ENCODE measurements at places on chromosomes 13 and 19.

DNA sequence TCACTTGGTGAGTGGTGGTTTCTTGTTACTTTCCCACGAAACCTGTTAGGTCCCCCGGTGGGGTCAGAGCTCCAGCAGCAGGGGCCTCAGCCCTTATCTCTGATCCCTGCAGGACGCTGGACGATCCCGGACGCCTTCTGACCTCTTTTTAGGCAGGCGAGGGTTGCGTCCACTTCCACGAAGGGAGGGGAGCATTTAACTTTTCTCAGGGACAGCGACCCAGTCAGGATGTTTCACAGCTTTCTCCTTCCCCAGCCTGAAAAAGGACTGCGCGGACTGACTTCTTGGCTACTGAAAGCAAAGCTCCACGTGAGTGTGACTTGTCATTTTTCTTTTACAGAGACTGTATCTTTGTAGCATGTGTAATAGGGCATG is 692 bp downstream of the ZNF234 start:
- peak; percentile 35 for DNase-seq
- peak overlapping the region; percentile 93 for H3K4me3 ChIP-seq
- H3K27ac ChIP-seq, result peak overlapping the region; percentile 82

DNA sequence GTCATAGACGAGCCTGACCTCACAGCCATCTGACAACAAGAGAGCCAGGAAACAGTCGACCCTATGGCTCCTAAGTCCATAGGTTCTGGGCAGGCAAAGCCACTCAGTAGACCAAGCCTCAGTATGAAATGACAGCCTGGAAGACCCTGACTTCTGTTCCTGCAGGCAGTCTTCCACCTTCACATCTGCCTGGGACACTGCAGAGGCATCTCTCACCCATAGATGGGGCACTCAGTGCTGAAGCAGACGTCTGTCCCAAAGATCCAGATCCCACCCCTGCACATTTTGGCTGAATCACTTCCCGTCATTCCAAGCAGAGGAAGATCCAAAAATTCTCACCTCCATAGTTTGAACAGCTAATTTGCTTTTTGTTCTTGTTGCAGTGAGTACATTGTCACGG is 139.3 kb upstream of the ZNF507 start:
- H3K27ac ChIP-seq, result no peak overlapping the region
- H3K4me3 ChIP-seq, result no peak overlapping the region
- H3K27me3 ChIP-seq, result peaks cover 3% of the 10 kb centered on the region
- no peaks in the 10 kb centered on the region for H3K36me3 ChIP-seq

DNA sequence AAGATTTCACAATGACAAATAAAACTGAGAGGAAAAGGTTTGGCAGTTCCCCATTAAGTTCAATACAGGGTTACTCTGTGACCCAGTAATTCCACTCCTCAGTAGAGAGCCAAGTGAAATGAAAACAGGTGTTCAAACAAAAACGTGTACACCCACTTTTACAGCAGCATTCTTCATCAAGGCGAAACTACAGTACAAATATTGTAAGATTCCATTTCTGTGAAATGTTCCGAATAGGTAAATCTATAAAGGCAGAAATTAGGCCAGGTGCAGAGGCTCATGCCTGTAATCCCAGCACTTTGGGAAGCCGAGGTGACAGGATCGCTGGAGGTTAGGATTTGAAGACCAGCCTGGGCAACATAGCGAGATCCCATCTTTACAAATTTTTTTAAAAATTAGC is 8.9 kb upstream of the GDF15 start:
- no peak overlapping the region for H3K4me3 ChIP-seq
- H3K36me3 ChIP-seq, result no peaks in the 10 kb centered on the region
- peaks cover 12% of the 10 kb centered on the region for H3K4me1 ChIP-seq
- H3K27me3 ChIP-seq, result peaks cover 4% of the 10 kb centered on the region

GRCh38 chr13:24680258-24680920 is at the start of gene ATP12A:
Gene ATP12A, plus strand, starts transcription at chr13:24680408. Its CDS starts 336 bp downstream, at chr13:24680744.
- H3K27me3 ChIP-seq, result peaks cover 47% of the 10 kb centered on the region
- peak within 1 kb of the TSS; percentile 6 for H3K4me3 ChIP-seq
- no peak within 1 kb of the TSS for H3K27ac ChIP-seq
- peaks cover 28% of the 10 kb centered on the region for H3K4me1 ChIP-seq

DNA sequence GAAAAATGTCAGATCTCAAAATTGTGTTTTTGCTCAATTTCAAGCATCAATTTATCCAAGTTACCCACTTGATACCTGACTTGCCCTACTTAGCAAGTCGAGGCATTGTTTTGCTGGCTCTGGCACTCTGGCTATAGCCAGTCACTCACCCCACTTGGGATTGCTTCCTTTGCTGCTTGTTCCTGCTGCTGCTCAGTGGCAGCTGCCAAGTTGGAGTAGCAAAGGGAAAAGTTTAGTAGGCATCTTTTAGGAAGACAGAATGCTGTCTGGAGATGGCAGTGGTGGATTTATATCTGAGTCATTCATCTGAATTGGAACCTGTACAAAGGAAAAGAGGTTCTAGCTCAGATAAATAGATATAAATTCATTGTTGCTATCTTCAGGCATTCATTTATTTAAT is 41.2 kb downstream of the PCCA start:
- H3K27ac ChIP-seq, result peak overlapping the region; percentile 63
- H3K4me3 ChIP-seq, result no peak overlapping the region

DNA sequence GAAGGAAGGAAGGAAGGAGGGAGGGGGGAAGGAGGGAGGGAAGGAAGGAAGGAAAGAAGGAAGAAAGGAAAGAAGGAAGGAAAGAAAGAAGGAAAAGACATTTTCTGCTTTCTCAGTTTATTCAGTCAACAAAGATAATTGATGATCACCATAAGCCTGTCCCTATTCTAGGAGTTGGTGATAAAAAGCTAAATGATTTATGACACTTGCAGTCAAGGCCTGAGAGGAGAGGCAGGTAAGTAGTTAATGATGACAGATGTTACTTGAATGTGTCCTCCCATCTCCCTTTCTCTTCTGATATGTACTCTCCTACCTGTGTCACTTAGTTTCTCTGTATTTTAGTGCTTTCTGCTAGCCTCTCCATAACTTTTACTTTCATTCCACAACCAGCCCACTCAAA is 141.3 kb downstream of the SLITRK6 start:
- no peaks in the 10 kb centered on the region for H3K27me3 ChIP-seq
- H3K4me3 ChIP-seq, result no peak overlapping the region
- no peaks in the 10 kb centered on the region for H3K36me3 ChIP-seq
- H3K27ac ChIP-seq, result no peak overlapping the region
- H3K4me1 ChIP-seq, result no peaks in the 10 kb centered on the region

- no peak overlapping the region for H3K27ac ChIP-seq
- no peak for DNase-seq
- no peak overlapping the region for H3K4me3 ChIP-seq
- H3K36me3 ChIP-seq, result peaks cover 13% of the 10 kb centered on the region
- H3K27me3 ChIP-seq, result no peaks in the 10 kb centered on the region
These were observed 27.8 kb downstream of the COG3 start for GRCh38 chr13:45492538-45492937.

DNA sequence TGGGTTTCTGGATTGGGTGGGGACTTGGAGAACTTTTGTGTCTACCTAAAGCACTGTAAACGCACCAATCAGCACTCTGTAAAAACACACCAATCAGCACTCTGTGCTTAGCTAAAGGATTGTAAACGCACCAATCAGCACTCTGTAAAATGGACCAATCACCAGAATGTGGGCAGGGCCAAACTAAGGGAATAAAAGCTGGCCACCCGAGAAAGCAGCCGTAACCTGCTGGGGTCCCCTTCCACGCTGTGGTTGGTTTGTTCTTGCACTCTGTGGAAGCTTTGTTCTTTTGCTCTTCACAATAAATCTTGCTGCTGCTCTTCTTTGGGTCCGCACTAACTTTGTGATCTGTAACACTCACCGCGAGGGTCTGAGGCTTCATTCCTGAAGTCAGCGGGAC is 37.3 kb downstream of the LIG4 start:
- no peaks in the 10 kb centered on the region for H3K36me3 ChIP-seq
- DNase-seq, result no peak
- H3K27me3 ChIP-seq, result peaks cover 8% of the 10 kb centered on the region
- H3K4me1 ChIP-seq, result no peaks in the 10 kb centered on the region
- no peak overlapping the region for H3K27ac ChIP-seq
- H3K4me3 ChIP-seq, result no peak overlapping the region

DNA sequence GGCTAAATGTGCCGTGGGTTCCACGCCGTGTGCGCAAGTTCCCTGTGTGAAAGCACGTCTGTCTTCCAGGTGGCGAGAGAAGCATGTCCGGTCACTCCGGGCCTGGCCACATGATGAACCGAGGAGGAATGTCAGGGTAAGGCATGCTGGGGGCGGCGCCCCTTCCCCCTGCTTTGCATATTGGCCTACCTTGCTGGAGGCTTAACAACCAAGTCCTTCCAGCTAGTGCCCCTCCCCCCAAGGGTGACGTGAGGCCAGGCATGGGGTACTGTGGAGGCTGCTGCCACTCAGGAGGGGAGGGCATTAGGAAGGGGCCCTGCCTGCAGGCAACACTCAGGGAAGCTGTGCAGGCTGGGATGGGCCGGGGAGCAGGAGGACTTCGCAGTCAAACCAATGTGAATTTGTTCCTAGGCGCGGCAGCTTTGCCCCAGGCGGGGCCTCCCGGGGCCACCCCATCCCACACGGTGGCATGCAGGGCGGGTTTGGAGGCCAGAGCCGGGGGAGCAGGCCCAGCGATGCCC is 12.5 kb downstream of the MICOS13 start:
- DNase-seq, result no peak
- H3K4me1 ChIP-seq, result peaks cover 11% of the 10 kb centered on the region
- H3K4me3 ChIP-seq, result no peak overlapping the region
- no peaks in the 10 kb centered on the region for H3K27me3 ChIP-seq

GRCh38 chr19:43748205-43748594 is 6.6 kb downstream of the SMG9 start:
- H3K27me3 ChIP-seq, result no peaks in the 10 kb centered on the region
- DNase-seq, result no peak
- no peak overlapping the region for H3K4me3 ChIP-seq
- peaks cover 21% of the 10 kb centered on the region for H3K4me1 ChIP-seq

GRCh38 chr19:6773323-6773931 is 919 bp downstream of the VAV1 start:
- no peaks in the 10 kb centered on the region for H3K27me3 ChIP-seq
- H3K27ac ChIP-seq, result peak overlapping the region; percentile 93
- peak; percentile 67 for DNase-seq
- peaks cover 47% of the 10 kb centered on the region for H3K4me1 ChIP-seq
- peaks cover 41% of the 10 kb centered on the region for H3K36me3 ChIP-seq

DNA sequence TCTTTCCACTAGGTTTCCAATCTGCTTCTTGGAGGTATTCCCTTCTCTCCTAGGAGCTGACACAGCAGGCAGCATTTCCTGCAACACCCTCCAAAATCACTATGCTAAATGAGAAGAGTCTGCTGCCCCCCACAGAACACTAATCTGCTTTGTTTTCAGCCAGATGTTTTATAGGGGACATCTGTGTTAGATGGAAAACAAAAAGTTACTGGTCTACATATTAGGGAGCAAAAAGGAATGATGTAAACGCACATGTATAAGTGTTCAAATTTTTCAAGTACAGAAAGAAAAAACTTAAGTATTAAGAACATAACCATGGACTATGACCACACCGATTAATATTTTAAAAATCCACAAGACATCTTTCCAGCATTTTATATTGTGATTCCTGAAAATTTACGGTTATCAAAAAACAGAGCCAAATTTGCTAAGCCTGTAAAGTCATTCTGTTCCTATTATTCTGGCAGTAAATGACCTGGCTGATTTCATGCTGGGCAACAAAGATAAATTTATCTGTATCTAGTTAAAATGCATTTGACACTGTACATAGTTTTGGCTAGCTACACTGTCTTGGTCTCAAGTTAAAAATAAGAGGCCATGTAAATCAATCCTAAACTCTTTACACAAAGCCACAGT is 63.3 kb downstream of the DCLK1 start:
- no peaks in the 10 kb centered on the region for H3K36me3 ChIP-seq
- H3K4me3 ChIP-seq, result no peak overlapping the region

DNA sequence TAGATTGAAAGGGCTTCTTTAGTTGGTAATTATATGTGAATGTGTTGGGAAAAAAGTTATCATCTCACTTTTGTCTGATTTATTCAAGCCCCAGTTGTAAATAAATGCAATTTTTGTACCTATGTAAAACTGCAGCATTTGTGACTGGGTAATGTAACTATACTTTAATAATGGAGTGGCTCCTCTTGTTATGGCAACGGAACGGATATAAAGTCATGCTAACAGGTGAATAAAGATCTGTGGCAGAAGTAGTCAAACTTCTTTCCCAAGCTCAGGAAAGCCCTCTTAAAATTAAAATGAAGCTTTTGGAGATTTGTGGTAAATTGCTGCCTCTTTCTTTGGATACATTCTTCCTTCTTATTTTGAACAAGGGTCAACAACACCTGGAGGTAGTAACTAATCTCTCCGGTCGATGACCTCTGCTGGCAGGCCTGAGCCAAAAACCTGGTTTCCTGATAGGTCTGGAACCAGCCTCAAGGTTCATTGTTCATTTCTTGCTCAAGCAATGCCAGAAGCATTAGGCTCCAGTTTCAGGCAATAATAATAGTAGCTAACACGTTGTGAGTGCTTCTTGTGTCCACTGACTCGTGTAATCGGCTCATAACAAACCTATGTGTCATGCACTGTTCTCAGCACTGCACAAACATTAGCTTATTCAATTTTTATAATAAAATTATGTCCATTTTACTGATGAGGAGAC is 313.4 kb upstream of the DACH1 start:
- H3K27me3 ChIP-seq, result no peaks in the 10 kb centered on the region
- H3K4me3 ChIP-seq, result no peak overlapping the region
- no peaks in the 10 kb centered on the region for H3K36me3 ChIP-seq
- DNase-seq, result no peak
- no peaks in the 10 kb centered on the region for H3K4me1 ChIP-seq
- H3K27ac ChIP-seq, result no peak overlapping the region

GRCh38 chr13:48437371-48437770 is 24.5 kb upstream of the LPAR6 start:
- H3K27ac ChIP-seq, result no peak overlapping the region
- peaks cover 13% of the 10 kb centered on the region for H3K4me1 ChIP-seq
- DNase-seq, result no peak
- no peaks in the 10 kb centered on the region for H3K27me3 ChIP-seq

DNA sequence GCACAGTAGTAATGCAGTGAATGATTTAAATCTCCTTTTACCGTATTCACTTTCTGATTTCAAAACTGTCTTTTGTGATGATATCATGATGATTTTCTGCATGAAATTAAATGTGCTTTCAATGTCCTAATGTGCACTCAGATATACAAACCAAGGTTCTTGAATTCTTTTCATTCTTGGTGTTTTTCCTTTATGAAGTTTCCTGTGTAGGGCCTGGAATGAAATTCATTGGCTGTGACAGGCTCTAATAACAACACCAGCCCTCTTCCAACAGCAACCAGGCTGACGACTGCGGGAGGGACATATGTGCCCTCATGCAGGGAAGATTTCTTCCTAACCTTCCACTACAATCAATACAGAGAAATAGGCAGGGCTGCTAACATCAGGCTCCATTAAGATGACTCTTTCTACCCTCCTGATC is 1052.0 kb downstream of the DIAPH3 start:
- no peak for DNase-seq
- no peaks in the 10 kb centered on the region for H3K4me1 ChIP-seq
- no peaks in the 10 kb centered on the region for H3K27me3 ChIP-seq
- no peak overlapping the region for H3K27ac ChIP-seq
